ENCODE measurements at places on chromosomes 4 and X.

DNA sequence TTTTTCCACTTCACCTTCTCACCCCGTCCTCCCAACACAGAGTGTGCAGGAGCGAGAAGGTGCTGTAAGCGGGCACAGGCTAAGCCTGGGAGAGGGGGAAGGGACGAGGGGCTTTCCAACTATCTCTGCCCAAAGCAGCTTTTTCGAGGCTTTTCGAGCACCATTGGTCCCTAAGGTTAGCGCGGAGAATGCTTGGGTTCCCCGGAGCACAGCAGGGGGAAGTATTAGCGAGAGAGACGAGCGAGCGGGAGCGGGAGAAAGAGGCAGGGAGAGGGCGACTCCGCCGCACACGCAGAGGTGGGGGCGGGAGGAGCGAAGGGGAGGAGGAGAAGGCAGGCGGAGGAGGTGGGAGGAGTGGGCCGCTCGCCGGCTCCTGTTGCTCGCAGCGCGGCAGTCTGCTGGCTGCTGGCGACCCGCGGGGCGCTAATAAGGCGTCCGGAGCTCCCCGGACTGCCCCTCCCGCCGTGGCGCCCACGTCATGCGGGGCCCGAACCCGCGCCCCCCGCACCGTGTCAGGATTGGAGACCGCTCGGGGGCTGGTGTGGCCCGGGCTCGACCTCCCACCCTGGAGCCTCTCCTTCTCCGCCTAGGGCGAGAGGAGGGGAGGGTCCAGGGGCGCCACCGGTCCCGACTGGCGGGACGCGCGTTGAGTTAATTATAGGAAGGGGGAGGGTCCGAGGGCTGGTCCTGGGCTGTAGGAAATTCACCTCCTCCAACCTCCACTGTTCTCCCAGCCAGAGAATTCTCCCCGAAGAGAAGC is at the start of gene ADAMTS3:
TSS of gene ADAMTS3 (minus strand) at position 263 of the 760 bp plus-strand sequence. CDS start 459 bp downstream, outside the sequence.
- peak; percentile 6 for DNase-seq

DNA sequence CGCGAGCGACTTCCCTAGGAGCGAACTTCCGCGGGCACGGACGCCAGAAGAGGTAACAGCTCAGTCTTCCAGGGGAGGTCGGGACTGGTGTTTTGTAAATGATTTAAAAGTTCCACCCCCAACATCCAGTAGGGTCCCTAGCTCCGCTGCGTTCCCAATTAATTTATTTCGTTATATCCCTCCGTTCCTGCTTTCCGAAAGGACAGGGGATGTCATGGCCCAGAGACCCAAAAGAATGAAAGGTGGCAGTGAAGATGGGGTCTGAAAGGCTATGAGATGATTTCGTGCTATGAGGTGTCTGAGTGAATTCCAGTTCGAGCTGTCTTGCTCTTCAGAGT is 373 bp upstream of the SMIM43 start:
- DNase-seq = no peak

GRCh38 chr4:58261526-58261925 is 1151.3 kb upstream of the IGFBP7 start:
- DNase-seq = no peak

DNA sequence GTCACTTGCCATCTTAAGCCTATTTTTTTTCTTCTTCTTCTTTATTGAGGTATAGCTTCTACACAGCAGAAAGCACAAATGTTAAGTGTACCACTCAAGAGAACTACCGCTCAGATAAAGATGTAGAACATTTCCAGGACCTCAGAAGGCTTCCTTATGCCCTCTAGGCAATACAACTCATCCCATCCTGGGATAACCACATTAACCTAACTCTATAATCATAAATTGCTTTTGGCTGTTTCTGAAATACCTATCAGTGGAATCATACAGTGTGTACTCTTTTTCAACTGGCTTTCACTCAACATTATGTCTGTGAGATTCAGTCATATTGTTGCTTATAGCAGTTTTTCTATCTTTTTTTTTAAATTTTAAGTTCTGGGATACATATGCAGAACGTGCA is 51.7 kb downstream of the ARFIP1 start:
- no peak for DNase-seq

- DNase-seq = no peak
These were observed 52.4 kb downstream of the MID2 start for GRCh38 chrX:107878106-107878505.

DNA sequence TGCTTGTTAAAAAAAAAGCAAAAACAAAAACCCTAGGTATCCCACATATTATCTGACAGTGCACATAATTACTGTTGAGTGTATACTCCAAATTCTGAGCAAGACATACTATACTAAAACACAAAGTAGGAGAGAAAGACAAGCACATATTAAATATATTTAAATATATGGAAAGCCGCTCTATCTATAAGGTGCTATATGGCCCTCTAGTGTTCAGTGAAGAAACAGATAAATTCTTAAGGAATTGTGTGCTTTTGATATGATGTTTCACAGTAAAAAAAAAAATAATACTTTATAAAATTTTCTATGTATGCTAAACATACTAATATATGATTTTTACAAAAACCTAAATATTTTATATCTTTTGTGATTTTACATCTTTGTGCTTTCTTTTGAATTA is 137.8 kb downstream of the FBXW7 start:
- no peak for DNase-seq

DNA sequence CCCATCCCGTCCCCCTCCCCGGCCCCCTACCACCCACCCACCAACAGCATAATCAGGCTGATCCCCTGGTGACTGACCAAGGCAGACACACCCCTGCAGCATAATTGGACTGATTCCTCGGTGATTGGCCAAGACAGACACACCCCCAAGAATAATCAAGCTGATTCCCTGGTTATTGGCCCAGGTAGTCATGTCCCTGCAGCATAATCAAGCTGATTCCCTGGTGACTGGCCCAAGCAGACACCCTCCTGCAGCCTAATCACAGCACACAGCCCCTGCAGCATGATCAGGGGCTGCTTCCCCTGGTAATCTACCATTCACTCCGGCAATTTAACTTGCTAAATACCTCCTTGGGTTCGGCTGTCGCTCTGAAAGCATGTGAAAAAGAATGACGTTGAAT is 47.5 kb upstream of the STS start:
- DNase-seq = no peak

DNA sequence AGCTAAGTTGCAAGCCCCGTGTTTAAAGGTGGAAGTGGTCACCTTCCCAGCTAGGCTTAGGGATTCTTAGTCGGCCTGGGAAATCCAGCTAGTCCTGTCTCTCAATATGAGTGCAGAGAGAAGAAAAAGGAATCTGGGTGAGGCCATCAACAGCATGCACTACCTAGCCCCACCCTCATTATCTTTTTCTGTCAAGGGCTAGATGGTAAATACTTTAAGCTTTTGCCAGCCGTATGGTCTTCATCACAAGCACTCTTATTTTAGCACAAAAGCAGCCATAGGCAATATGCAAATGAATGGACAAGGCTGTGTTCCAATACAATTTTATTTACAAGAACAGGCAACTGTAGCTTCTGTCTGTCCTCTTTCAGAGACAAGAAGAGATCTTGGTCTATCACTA is 282.9 kb downstream of the ZNF674 start:
- no peak for DNase-seq

DNA sequence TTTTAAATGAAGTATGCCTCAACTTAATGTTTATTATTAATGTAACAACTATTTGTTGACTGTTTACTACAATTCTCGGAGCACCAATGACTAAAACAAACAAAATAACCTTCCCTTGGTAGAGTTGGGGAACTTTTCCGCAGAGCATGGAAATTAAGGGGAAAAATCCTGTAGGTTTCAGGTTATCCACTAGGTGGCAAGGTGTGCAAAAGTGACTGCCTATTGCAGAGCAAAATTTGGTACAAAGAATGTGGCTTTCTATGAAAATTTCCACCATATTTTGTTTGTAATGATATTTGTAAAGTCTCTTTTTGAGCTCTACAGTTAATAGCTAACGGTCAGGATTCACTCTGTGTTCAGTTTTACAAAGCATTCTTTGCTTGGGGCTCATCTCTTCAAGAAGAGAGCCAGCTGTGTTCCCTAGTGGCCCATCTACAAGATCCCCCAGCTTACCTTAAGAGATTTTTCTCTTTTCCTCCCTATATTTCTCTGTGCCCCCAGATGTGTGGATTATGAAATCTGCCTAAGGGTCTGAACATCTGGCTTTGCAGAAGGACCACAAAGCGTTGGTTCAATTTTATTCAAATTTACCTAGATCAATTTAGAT is 61.1 kb downstream of the FBXO8 start:
- no peak for DNase-seq

DNA sequence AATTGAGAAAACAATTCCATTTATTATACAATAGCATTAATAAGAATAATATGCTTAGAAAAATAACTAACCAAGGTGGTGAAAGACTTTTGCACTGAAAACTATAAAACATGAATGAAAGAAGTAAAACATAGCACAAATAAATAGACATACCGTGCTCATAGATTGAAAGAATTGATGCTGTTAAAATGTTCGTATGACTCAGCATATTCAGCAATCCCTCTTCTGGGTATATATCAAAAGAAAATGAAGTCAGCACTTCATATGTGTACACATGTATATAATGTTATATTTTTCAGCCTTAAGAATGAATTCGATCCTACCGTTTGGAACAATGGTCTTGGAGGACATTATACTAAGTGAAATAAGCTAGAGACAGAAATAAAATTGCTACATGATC is 716.3 kb downstream of the GLUD2 start:
- DNase-seq = no peak

GRCh38 chr4:140793291-140793690 is 37.1 kb upstream of the TBC1D9 start:
- DNase-seq = no peak

DNA sequence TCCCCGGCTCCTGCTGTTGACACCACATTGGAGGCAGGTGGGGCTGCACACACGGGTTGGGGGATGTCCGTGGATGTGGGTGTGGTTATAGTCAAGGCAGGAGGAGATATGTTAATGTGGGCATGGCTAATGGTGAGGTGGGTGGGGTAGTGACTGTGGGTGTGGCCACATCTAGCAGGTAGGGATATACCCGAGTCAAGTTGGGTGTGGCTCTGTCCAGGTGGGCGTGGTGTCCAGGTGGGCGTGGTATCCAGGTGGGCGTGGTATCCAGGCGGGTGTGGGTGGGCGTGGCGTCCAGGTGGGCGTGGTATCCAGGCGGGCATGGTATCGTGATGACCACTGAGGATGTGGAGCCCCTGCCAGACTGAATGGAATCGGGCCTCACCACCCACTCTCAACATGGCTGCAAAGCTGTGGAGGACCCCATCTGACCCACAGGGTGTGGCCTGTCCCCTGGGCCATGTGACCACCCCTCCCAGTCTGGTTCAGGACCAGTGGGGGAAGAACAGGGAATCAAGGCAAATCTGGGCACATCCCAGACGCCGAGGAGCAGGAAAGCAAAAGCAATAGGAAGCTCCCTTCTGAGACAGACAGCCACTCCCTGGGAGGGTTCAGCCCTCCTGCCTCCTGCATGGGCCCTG is 21.0 kb downstream of the MAN2B2 start:
- no peak for DNase-seq

GRCh38 chr4:98689507-98690174 is 31.2 kb upstream of the TSPAN5 start:
- DNase-seq = no peak

DNA sequence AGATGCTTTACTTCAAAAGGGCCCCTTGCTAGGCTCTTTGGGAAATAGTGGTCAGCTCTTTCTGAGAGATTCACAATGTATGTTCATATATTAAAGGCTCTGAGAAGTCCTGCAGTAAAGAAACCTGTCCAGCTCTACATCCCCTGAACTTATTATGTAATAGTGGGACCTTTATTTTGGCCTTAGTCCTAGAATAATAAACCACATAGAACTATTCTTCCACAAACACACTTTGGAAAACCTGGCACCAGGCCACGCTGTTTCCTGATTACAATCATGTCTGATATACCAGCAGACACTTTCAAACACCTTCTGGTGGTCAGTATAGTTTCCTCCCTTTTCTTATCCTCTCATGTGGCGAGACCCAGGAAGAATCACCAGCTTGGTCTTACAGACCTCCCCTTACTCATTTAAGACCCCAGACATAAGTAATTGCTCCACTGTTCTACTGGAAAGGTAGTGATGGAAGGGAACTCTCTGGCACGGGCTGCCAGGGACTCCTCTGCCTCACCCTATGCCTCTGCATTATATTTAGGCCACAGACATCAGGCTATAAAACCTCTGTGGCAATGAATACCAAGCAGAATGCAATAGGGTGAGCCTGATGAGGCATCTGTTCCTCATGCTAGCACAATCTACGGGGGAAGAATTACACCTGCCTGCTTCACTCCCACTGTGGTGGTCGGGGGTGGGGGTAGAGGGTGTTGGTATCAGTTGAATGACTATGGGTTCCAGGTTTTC is 5.7 kb upstream of the PPEF1 start:
- DNase-seq = no peak

- no peak for DNase-seq
These were observed at the start of gene IRAK1 for GRCh38 chrX:154019633-154020528. Gene IRAK1 (minus strand): TSS chrX:154019902. CDS start chrX:154019812, 90 bp downstream.

GRCh38 chr4:138438608-138439007 is 196.5 kb upstream of the SLC7A11 start:
- no peak for DNase-seq

GRCh38 chrX:53184836-53185235 is 40.2 kb downstream of the KDM5C start:
- DNase-seq = no peak

GRCh38 chr4:70426789-70427188 is 29.0 kb downstream of the OPRPN start:
- DNase-seq = no peak

DNA sequence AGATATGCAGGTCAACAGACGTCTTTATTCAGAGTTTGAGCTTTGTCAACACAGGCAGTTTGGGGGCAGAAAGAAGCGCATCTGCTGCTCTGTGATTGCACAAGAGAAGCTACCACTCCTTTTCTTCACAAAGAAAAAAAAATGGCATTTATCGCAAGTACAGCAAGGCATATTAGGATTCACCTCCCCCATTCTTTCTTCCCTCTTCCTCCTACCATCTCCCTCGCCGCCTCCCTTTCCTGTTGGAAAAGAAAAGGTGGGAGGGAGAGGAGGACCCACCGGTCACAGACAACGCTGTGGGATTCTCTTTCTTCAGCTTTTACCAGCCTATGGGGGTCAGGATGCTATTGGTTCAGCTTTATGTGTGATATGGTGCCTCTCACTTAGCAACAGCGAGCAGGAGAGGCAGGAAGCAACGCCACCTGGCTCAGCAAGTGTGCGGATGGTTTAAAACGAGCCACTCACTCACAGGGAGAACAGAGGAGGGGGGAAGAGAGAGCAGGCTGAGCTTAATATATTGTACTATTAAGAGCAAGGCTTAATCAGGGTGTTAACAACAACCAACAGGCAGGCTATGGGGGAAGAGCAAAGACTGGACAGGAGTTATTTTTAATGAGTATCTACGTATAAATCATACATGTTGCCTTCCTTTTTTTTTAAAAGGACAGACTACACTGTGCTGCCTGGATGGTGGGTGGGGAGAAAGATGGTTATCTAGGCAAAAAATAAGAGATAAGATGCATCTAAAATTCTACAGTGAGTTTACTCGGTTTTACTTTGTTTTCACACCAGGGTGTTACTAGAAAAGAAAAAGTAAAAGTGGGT is 104.7 kb downstream of the MAML3 start:
- peak; percentile 33 for DNase-seq

GRCh38 chr4:157973297-157973696 is 199.5 kb downstream of the GASK1B start:
- DNase-seq = no peak

GRCh38 chr4:154720123-154720522 is 23.7 kb upstream of the LRAT start:
- DNase-seq = no peak

All from occipital lobe (tissue), 3 donors.